Stimulated activated CD4-positive, alpha-beta T cell treated with anti-CD3 and anti-CD28 coated beads, Interleukin-1b, Interleukin-23, amount 100 ng/mL, for 1 hour (primary cell): ENCODE measurements at places on chromosomes 13 and 19.

- DNase-seq, result no peak
Observed at GRCh38 chr13:79625517-79625916, 144.6 kb downstream of the NDFIP2 start.

DNA sequence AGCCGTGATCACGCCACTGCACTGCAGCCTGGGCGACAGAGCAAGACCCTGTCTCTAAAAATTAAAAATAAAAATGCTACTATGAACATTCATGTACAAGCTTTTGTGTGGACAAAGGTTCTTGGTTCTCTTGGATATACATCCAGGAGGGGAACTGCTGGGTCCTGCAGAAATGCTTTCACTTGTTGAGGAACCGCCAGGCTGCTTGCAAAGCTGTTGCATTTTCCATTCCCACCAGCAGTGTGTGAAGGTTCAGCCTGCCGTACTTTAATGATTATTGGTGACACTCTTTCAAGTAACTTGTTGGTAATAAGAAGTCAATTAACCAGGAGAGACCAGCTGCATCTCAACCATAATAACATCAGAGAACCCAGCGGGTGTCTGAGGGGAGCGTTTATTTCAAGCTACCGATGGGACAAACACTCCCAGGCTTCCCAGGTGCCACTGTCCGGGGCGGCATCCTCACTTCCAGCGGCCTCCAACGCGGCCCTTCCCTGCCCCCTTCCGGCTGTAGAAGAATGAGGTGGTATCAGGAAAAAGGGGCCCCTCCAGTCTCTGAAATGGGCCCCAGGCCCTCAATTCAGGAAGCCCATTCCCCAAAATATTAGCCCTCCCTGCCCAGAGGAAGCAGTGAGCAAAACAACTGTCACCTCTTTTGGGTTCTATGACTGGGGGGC, 15.2 kb upstream of the PPP1R12C start:
- no peak for DNase-seq

- DNase-seq, result no peak
Observed at GRCh38 chr13:67445436-67445835, 215.3 kb upstream of the PCDH9 start.

GRCh38 chr13:80313668-80314256, 27.2 kb downstream of the SPRY2 start:
- DNase-seq, result no peak

DNA sequence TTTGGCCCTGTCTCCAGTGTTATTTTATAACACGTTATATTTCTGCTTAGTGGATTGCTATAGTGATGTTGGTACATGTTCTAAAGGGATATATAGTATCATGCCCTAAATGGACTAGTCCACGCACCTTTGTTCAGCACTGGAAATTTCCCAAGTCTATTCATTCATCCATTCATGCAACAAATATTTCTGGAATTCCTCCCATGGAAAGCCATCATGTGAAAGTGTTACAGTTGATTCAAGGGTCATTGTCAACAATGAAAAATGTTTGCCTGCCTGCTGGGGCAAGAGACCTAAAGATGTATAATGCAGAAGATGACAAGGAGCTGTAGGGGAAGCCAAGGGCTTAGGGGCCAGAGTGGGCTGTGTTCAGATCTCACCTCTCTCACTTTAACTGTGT, 10.8 kb upstream of the HSPH1 start:
- DNase-seq, result no peak

DNA sequence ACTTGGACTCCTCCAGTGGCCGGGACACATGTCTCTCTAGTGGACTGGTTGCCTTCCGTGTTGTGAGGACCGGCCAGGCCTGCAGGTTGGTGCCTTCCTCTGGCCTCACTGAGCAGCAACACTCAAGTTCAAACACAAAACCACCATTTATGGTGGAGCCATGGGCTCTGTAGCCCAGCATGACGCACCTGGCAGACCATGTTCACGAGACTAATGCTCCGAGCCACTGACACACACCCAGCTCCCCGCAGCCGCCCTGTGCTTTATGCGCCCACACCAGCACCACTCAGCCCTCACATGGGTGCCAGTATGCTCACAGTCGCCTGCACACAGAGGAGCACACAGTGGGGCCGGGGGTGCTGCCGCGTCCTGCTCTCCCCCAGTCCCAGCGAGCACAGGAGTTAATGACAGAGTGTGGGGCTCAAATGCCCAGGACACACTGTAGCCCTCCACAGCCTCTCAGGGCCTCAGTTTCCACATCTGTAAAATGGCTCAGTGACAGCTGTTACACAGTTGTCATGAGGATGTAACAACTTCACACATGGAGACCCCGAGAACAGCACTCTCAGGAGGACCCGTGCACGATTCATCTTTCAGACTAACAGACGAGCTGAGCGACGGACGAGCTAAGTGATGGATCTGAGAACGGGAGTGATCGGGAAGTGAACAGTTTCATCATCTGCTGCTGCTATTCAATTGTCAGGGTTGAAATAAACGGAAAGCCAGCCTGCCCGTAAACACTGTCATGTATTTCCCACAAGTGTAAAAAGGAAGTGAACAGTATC, 7.8 kb downstream of the GAS6 start:
- no peak for DNase-seq

DNA sequence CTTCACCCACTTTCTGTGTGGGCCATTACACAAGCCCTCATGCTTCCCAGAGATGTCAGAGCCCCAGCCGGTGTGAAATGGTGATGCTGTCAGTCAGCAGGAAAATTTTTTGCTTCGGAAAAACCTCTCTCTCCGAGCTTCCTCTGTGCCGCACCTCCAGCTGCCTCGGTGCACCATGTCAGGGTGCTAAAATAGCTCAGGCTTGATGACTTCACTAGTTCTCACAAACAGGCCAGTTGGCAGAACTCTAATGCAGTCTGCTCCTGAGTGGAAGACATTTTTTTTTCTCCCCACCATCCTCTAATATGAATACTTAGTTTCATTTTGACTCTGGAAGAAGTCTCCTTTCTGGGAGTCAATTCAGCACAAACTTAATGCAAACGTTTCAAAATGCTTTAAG, 71.3 kb downstream of the KLF12 start:
- DNase-seq, result no peak

GRCh38 chr13:87680298-87680697, 9.1 kb downstream of the SLITRK5 start:
- no peak for DNase-seq

DNA sequence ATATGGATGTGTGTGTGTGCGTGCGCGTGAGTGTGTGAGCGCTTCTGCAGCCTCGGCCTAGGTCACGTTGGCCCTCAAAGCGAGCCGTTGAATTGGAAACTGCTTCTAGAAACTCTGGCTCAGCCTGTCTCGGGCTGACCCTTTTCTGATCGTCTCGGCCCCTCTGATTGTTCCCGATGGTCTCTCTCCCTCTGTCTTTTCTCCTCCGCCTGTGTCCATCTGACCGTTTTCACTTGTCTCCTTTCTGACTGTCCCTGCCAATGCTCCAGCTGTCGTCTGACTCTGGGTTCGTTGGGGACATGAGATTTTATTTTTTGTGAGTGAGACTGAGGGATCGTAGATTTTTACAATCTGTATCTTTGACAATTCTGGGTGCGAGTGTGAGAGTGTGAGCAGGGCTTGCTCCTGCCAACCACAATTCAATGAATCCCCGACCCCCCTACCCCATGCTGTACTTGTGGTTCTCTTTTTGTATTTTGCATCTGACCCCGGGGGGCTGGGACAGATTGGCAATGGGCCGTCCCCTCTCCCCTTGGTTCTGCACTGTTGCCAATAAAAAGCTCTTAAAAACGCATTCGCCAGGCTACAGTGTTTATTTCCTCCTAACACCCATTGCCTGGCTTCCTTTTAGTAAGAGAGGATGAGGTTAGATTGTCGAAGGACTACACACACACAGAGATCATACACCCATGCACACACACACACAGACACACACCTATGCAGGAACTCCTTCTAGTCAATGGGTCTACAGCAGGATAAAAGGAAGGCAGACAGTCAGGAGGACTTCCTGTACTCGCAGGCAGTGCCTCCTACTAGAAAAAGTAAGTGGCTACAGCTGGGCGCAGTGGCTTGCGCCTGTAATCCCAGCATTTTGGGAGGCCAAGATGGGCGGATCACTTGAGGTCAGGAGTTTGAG, 7.1 kb downstream of the FOSB start:
- DNase-seq, result no peak

DNA sequence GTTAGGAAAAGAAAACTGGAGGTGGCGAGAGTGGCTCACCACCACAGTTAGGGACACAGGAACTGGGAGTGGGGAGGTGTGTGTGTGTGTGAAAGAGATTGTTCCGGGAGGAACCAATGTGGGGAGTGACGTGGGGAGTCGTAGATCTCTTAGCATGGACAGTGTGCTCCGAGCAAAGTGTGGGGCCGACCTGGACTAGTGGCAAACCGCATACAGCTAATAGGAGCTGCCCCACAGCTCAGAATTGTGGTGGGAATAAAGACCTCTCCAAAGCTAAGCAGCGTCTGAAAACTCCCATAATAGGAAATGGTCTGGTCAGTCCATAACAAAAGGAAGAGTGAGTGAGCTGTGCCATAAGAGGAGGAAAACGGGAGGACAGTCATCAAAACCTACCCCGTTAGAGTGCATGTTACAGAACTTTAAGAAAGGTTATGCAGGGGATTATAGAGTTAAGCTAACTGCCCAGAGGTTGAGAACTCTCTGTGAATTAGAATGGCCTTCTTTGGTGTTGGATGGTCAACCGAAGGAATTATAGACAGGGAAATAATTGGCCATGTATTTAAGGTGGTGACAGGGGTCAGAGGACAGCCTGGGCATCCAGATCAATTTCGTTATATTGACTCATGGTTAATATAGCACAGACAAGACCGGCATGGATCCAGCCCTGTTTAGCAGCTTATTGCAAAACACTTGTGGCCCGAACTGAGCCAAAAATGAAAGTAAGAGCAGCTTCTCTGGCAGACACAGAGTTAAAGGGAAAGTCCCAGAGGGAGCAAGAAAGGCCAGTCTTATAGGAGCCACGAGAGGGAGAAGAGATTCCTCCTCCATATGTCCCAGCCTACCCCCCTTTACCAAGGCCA, 8.9 kb upstream of the SLC15A1 start:
- no peak for DNase-seq

DNA sequence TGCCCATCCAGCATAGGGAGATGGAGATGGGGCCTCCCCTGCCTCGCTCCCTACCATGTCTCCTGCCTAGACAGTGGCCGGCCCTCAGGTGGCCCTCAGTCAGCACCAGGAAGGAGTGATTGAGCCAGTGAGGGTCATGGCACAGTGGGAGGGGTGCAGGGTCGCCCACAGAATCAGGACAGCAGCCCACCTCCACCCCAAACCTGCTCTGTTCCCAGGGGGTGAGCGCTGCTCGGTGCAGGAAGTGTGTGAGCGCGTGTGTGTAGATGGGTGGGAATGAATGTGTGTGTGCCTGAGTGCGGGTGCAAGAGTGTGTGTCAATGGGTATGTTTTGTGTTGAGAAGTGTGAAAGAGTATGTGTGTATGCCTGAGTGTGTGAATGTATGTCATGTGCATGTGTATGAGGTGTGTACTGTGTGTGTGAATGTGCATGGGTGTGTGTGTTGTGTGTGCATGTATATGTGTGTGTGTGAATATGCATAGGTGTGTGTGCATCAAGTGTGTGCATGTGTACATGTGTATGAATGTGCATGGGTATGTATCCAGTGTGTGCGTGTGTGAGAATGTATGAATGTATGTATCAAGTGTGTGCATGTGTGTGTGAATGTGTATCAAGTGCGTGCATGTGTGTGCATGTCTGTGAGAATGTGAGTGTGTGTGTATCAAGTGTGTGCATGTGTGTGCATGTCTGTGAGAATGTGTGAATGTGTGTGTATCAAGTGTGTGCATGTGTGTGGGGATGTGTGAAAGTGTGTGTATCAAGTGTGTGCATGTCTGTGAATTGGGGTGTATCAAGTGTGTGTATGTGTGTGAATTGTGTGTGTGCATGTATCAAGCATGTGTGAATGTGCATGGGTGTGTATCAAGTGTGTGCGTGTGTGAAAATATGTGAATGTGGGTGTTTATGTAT, 12.0 kb downstream of the EVI5L start:
- DNase-seq, result no peak

GRCh38 chr19:47303966-47304365, 5.7 kb upstream of the C5AR1 start:
- DNase-seq, result no peak

- no peak for DNase-seq
Observed at GRCh38 chr13:29801737-29802305, 48.6 kb downstream of the UBL3 start.

DNA sequence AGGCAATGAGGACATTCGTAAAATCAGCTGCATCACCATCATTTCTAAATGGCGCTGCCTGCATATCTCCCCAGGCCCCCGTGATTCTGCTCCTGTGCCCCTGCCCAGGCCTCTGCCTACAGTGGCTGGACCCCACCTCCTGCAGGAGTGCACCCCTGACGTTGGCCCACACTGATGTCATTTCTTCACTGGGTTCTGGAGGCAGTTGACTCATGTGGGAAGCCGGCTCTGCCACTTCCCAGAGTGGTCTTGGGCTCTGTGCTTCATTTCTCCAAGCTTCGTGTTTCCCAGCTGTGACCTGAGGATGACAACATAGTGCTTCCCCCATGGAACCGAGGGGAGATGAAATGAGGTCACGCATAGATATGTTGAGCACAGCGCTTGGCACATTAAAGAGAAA, 19.9 kb downstream of the CCNE1 start:
- DNase-seq, result no peak

DNA sequence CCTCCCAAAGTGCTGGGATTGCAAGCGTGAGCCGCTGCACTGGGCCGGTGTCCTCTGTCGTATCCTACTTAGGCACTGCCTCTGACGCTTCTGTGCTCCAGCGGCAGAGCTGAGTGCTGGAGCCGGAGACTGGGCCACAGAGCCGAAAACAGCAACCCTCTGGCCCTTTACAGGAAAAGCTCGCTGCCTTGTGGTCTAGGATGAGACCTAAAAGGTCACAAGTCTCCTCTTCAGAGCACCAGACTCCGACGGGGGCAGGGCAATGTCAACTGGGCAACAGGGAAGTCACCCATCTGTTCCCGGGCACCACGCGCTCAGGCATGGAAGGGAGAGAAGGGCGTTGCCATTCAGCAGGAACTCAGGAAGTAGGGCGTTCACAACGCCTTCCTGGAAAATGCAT, 91.7 kb downstream of the GADD45B start:
- no peak for DNase-seq

- peak; percentile 56 for DNase-seq
Observed at GRCh38 chr19:50358483-50359327, 6.7 kb downstream of the NAPSA start.

GRCh38 chr19:3041761-3042620, 12.9 kb upstream of the TLE2 start:
- DNase-seq, result no peak

- no peak for DNase-seq
Observed at GRCh38 chr13:28327373-28328270, 167.3 kb downstream of the FLT1 start.

- DNase-seq, result no peak
Observed at GRCh38 chr19:49129238-49129583, 9.9 kb downstream of the PPFIA3 start.

- DNase-seq, result no peak
Observed at GRCh38 chr19:46852830-46853229, 2.2 kb upstream of the AP2S1 start.
